Immature natural killer cell (primary cell): ENCODE measurements at places on chromosomes 6 and 20. TPM values are rescaled to one million over a fixed set of nuclear protein-coding genes. Genes with fewer than 3 reads are reported as not detected.
A peak's percentile ranks its signal among the peaks of the same experiment; 100 is the strongest.

GRCh38 chr6:2158596-2159271, 86.7 kb downstream of the GMDS start:
- no peak overlapping the region for H3K4me3 ChIP-seq
- H3K27me3 ChIP-seq: no peaks in the 10 kb centered on the region
- no peak for DNase-seq

The CD24 gene
- not detected for polyA plus RNA-seq

DNA sequence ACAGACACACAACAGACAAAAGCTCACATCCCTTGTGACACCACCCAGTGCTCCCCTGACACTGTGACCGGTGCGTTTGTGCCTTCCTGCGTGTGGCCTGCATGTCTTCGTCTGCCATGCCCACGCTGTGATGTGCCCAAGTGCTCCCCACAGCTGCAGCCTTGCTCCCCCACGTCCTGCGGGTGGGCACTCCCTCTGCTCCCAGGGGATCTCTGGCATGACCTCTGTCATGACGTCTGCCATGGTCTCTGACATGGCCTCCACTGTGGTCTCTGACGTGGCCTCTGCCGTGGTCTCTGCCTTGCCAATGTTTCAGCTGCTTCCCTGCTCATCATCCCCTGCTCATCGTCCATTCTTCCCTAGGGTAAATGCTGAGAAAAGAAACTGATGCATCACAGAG, 200.9 kb downstream of the DLL1 start:
- H3K27ac ChIP-seq: peak overlapping the region; percentile 96
- H3K4me1 ChIP-seq: peaks cover 56% of the 10 kb centered on the region
- no peak for DNase-seq
- H3K4me3 ChIP-seq: peak overlapping the region; percentile 85
- no peaks in the 10 kb centered on the region for H3K36me3 ChIP-seq

The BMP2 gene
- 2.1 TPM for polyA plus RNA-seq

The EBF4 gene
- polyA plus RNA-seq: 1.7 TPM

The TCP1 gene
- polyA plus RNA-seq: 101 TPM

The IMPG1 gene
- not detected for polyA plus RNA-seq

DNA sequence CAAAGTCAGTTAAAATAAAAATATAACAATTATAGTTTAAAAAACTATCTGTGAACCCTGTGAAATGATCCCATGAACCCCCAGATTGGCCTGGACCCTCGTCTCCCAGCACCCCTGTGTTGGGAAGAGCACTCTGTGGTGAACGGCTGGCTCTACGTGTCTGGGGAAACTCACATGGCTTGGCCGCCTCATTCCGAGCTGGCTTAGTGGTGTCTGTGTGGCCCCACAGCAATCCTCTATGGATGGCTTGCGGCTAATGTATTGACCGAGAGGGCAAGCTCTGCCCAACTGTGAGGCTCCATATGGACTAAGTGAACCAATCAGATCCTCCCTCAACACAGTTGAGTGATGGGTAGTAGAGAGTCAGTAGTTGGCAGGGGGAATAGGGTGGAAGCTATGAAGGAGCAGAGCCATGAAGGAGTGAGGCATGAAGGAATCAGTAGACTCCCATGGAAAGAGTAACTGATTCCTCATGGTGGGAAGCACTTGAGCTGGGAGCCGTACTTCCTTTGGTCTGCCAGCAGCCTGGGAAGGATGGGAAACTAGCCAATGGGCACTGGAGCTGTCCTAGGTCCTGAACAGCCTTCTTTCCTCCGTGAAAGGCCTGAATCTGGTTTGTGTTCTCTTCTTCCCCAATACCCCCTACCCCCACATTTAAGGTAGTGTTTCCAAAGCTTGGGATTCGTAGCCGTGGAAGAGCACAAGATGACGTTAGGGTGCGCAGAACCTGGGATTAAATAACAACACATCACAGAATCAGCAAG, 21.6 kb upstream of the ZNF831 start:
- H3K4me3 ChIP-seq: no peak overlapping the region
- DNase-seq: no peak
- H3K36me3 ChIP-seq: no peaks in the 10 kb centered on the region
- H3K27me3 ChIP-seq: peaks cover 8% of the 10 kb centered on the region
- H3K27ac ChIP-seq: peak overlapping the region; percentile 18

The SMOC2 gene
- polyA plus RNA-seq: not detected

- no peak for DNase-seq
- H3K27me3 ChIP-seq: peaks cover 2% of the 10 kb centered on the region
- H3K4me1 ChIP-seq: no peaks in the 10 kb centered on the region
Observed at GRCh38 chr6:4262526-4262925, 127.2 kb upstream of the ECI2 start.

DNA sequence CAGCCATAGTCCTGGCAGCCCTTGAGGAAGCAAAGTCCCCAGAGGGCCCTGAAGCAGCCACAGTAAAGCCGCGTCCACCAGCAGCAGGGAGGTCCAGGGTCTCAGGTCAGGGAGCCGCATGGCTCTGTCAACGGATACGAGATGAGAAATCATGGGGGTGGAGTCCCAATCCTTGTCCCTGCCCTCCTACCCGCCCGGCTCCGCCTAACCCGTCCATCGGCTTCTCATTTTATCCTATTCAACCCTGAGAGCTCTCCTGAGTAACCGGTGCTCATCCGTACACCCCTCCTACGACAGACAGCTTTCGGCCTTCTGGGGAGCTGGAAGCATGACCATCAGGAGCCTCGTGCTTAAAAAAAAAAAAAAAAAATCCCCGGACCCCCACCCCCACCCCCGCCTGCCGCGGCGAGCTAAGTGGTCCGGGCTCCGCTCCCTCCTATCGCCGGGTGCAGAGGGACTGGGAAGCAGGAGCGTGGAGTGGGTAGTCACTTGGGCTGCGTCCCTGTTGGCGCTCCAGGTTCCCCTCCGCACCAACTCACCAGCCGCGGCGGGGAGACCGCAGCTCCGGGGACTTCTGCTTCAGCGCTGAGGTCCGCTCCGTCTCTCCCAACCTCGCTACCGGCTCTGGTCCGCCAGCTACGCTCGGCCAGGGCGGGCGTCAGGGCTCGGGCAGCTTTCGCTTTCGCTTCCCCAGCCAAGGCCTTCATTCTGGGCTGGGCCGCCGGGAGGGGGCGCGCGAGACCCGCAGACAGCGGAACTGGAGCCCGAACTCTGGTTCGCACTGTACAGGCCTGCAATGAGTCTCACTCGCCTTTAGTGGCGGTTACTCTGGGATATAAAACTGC, at the start of gene TAP2:
Gene TAP2 (minus strand): TSS at position 626 of the 845 bp plus-strand sequence. CDS start 506 bp downstream, at position 120.
- H3K27me3 ChIP-seq: peaks cover 5% of the 10 kb centered on the region
- peaks cover 25% of the 10 kb centered on the region for H3K36me3 ChIP-seq
- peaks cover 95% of the 10 kb centered on the region for H3K4me1 ChIP-seq
- DNase-seq: peak; percentile 96
- H3K4me3 ChIP-seq: peak within 1 kb of the TSS; percentile 78
- peak within 1 kb of the TSS; percentile 84 for H3K27ac ChIP-seq

GRCh38 chr6:35970181-35970580, 49.3 kb upstream of the SRPK1 start:
- peaks cover 4% of the 10 kb centered on the region for H3K27me3 ChIP-seq
- H3K36me3 ChIP-seq: no peaks in the 10 kb centered on the region
- no peak overlapping the region for H3K4me3 ChIP-seq
- H3K4me1 ChIP-seq: no peaks in the 10 kb centered on the region
- no peak overlapping the region for H3K27ac ChIP-seq

- H3K4me3 ChIP-seq: no peak overlapping the region
- peak overlapping the region; percentile 69 for H3K27ac ChIP-seq
- no peaks in the 10 kb centered on the region for H3K4me1 ChIP-seq
- H3K36me3 ChIP-seq: no peaks in the 10 kb centered on the region
- DNase-seq: no peak
Observed at GRCh38 chr20:36367907-36368799, 62.0 kb downstream of the DLGAP4 start.

The CAGE1 gene
- polyA plus RNA-seq: 0.21 TPM

GRCh38 chr6:38364127-38364526, 275.6 kb downstream of the BTBD9 start:
- H3K4me3 ChIP-seq: no peak overlapping the region
- H3K27me3 ChIP-seq: no peaks in the 10 kb centered on the region
- no peak for DNase-seq
- no peaks in the 10 kb centered on the region for H3K36me3 ChIP-seq
- peaks cover 2% of the 10 kb centered on the region for H3K4me1 ChIP-seq

GRCh38 chr6:149078211-149078782, 239.2 kb upstream of the TAB2 start:
- H3K4me1 ChIP-seq: no peaks in the 10 kb centered on the region
- no peaks in the 10 kb centered on the region for H3K36me3 ChIP-seq
- H3K4me3 ChIP-seq: no peak overlapping the region
- H3K27ac ChIP-seq: no peak overlapping the region

The MCCD1 gene
- not detected for polyA plus RNA-seq

DNA sequence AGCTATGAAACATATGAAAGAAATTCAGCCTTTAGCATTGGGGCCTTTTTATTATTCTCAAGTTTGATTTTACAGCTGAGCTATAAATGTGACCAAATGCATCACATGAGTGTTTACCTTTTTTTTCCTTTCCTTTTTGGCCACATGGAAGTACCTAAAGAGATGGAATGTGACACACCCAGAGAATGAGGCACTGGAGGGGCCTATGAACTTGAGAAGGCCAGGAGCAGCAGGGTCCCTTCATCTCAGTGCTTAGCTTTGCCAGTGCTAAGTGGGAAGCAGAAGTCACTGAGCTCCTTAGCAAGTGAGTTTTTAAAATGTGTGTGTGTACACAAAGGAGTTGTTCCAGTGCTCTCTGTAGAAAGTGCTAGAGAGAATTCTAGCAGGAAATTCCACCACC, 44.7 kb downstream of the RREB1 start:
- no peak for DNase-seq
- no peaks in the 10 kb centered on the region for H3K36me3 ChIP-seq
- H3K4me1 ChIP-seq: peaks cover 77% of the 10 kb centered on the region
- no peaks in the 10 kb centered on the region for H3K27me3 ChIP-seq
- H3K4me3 ChIP-seq: no peak overlapping the region

DNA sequence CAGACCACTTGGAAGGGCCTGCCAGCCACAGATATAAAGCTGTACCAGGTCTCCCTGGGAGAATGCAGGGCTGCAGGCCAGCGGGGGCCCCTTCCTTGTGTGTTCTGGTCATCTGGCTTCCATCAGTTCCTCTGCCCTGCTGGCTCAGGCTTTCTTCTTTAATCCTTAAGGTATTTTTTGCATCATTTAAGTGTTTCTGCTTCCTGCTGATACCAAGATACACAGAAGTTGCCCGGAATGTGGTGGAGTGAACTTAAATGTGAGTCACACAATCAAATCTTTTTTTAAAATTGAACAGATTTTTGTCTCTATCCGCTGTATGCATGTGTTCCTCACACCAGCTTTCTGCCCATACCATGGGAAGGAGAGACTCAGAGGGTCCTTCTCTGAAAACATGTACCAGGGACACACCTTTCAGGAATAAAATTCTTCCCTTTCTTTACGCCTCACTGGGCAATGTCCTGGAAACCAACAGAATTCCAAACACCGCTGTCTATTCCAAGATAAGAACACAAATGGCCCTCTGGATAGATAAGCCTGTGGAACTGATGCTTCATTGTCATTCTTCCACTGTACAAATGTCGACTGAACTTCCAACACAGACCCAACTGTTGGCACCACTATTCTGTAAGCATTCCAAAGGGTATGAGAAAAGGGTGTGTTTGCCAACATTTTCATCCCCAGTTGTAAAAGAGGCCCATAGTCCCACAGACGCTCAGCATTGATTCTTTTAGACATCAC, 206.2 kb upstream of the MYLIP start:
- no peaks in the 10 kb centered on the region for H3K4me1 ChIP-seq
- H3K27me3 ChIP-seq: peaks cover 7% of the 10 kb centered on the region
- DNase-seq: no peak
- no peak overlapping the region for H3K4me3 ChIP-seq
- H3K36me3 ChIP-seq: no peaks in the 10 kb centered on the region
- no peak overlapping the region for H3K27ac ChIP-seq

The PAX1 gene
- not detected for polyA plus RNA-seq

DNA sequence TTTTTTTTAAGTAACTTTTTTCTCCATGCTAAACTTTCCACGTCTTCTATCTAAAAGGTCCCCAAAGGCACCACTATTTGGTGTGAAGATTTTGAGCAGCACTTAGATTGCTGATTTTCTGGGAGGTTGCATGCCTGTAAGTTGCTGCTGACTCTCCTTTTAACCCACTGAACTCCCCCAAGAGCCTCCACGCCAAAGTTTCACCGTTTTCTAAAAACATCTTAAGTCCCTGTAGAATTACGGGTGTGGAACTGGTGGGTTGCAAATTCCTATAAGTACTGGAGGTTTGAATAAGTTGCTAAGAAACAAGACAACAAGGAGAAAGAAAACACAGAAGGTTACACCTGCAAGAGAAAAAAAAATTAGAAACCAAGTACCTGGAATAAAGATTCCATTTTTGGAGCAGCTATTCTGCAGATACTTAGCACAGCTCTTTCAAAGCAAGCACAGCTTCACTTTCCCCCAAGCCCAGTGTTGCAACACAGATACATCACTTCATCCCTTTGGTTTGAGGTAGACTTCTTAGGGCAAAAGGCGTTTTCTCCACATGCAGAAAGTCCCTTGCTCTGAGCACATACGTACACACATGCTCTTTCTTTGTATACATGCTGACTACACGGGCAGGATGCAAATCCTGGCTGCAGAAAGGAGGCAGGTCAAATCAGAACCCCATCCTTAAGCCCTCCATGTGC, 5.0 kb downstream of the JAG1 start:
- no peak for DNase-seq
- H3K27ac ChIP-seq: no peak overlapping the region
- H3K4me3 ChIP-seq: no peak overlapping the region
- H3K27me3 ChIP-seq: peaks cover 13% of the 10 kb centered on the region
- peaks cover 19% of the 10 kb centered on the region for H3K4me1 ChIP-seq
- H3K36me3 ChIP-seq: no peaks in the 10 kb centered on the region

The C20orf144 gene
- 0.22 TPM for polyA plus RNA-seq

The RBM24 gene
- polyA plus RNA-seq: not detected

- no peaks in the 10 kb centered on the region for H3K36me3 ChIP-seq
- no peak overlapping the region for H3K27ac ChIP-seq
- peak; percentile 19 for DNase-seq
- no peak overlapping the region for H3K4me3 ChIP-seq
- peaks cover 51% of the 10 kb centered on the region for H3K4me1 ChIP-seq
Observed at GRCh38 chr6:159080217-159080976, 35.6 kb upstream of the TAGAP start.

DNA sequence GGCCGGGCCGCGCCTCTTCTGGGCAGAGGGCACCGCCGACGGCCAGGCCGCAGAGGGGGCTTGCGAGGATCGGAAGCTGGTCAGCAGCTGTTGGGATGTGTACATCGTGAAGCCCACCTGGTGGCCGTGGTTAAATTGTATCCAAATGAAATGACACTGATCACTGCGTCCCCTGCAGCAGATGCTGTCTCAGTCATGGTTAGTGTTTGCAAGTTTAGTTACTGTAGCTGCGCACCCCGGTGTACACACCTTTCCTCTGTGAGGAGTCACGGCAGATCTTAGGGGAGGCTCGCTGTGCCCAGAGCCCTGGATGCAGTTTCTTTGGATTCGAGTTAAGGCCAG, 653 bp downstream of the NAA20 start:
- H3K27me3 ChIP-seq: peaks cover 9% of the 10 kb centered on the region
- DNase-seq: peak; percentile 7
- peaks cover 50% of the 10 kb centered on the region for H3K4me1 ChIP-seq
- peak overlapping the region; percentile 80 for H3K27ac ChIP-seq
- no peaks in the 10 kb centered on the region for H3K36me3 ChIP-seq

- H3K27me3 ChIP-seq: peaks cover 3% of the 10 kb centered on the region
- no peak for DNase-seq
- H3K27ac ChIP-seq: no peak overlapping the region
Observed at GRCh38 chr6:36290668-36291620, 21.1 kb downstream of the PNPLA1 start.

The ELOVL2 gene
- polyA plus RNA-seq: not detected

The GPLD1 gene
- not detected for polyA plus RNA-seq

- no peak overlapping the region for H3K27ac ChIP-seq
- H3K27me3 ChIP-seq: no peaks in the 10 kb centered on the region
- peaks cover 5% of the 10 kb centered on the region for H3K36me3 ChIP-seq
- H3K4me1 ChIP-seq: no peaks in the 10 kb centered on the region
- H3K4me3 ChIP-seq: no peak overlapping the region
Observed at GRCh38 chr6:110629153-110629552, 152.7 kb upstream of the SLC22A16 start.

The NOX3 gene
- not detected for polyA plus RNA-seq
